ENCODE measurements at places on chromosomes 3 and 15.
A peak's percentile ranks its signal among the peaks of the same experiment; 100 is the strongest.

DNA sequence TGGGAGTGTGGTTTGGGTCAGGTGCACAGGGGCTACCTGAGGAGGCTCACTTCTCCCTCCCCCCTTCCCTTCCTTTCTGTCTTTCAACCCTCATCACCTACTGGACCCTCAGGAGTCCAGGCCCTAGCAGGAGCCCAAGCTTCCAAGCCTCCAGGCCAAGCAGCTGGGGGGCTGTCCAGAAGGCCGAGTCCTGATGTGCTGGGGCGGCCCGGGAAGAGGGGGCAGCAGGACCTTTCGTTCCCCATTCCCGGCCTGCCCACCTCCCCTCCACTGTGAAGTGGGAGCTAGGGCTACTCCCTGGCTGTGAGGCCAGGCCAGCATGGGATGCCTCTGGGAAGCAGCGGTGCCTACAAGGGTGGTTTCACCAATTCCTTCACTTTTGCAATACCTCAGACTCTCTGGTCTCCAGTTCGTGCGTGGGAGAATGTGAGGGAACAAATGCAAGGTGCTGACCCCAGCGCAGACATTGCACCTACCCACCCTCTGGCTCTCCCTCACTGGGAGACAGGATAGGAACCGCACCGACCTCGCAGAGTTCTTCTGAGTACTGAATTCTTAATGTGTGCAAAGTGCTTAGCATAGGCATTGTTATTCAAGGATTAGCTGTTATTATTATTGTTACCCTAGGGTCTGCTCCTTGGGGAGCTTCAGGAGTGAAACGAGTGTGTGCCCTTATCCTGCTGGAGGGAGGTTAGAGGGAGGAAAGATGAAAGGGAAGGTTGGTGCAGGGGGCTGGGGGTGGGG lies 2.5 kb downstream of the EPHB3 start:
- no peak for DNase-seq

DNA sequence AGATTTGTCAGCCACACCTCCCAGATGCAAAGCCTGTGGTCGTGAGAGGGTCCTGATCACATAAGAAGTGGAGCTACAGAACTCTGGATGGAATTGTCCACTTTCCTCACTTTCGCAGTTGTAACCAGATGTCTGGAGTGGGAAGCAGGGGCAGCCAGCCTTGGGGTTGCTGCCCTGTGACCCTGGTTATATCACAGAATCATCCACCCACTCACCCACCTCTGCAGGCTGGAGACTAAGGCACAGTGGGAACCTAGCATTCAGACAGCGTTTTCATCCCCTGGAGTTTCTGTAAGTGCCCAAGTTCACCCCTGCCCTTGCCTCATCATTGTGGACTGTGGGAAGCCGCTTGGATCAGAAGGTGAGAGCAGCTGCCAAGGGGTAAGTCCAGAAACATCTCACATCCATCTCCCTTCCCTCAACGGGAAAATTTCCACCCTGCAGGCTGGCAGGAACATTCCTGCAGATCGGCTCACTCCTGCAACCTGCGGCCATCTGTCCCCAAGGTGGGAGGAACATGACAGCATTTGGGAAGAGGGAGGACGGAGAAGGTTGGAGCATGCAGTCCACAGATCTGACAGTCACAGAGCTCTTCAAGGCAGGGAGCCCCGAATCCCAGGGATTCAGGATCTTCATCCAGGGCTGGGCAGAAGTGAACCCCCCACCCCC lies 2.9 kb upstream of the IQSEC1 start:
- no peak for DNase-seq

DNA sequence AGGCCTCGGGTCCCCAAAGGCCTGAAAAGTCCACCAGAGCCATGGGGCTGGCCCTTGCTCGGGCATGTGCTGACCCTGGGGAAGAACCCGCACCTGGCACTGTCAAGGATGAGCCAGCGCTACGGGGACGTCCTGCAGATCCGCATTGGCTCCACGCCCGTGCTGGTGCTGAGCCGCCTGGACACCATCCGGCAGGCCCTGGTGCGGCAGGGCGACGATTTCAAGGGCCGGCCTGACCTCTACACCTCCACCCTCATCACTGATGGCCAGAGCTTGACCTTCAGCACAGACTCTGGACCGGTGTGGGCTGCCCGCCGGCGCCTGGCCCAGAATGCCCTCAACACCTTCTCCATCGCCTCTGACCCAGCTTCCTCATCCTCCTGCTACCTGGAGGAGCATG lies 1.2 kb downstream of the CYP1A2 start:
- no peak for DNase-seq

- no peak for DNase-seq
Measured at GRCh38 chr3:53190659-53191058, 29.6 kb downstream of the PRKCD start.

- DNase-seq = no peak
Measured at GRCh38 chr15:80999623-81000036, 1.1 kb upstream of the TLNRD1 start.

DNA sequence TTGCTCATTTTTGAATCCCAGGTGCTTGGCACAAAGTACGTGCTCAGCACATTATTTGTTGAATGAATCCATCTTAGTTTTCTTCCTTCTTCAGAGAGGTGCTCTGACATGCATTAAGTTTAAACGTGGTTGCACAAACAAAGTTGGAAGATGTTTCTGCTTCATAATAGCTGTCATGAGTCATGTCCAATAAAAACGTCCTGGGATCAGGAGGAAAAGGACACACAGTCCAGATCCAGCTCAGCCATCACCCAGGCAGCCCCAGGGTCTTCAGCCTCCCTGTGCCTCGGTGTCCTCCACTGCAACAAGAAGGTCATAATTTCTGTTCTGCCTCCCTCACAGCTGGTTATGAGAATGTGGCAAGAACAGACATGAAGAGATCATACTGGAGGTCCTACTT lies 55.4 kb downstream of the CCNL1 start:
- DNase-seq = no peak

DNA sequence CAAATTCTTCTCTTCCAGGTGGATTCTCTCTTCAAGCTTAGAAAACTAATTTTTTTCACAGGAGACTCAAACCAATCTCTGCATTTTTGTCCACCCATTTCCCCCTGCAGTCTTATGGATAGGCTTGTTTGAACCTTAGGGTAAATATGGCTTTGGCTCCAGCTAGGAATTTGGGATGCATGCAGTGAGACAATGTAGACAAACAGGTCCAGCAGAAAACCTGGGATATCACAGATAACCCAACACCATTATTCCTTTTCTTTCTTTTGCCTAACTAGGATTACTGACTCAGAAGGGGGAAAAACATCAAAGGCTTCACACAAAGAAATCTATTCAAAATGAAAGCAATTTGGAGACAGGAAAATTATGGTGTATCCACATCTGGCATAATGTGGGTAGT lies 11.2 kb upstream of the SEMA5B start:
- no peak for DNase-seq

DNA sequence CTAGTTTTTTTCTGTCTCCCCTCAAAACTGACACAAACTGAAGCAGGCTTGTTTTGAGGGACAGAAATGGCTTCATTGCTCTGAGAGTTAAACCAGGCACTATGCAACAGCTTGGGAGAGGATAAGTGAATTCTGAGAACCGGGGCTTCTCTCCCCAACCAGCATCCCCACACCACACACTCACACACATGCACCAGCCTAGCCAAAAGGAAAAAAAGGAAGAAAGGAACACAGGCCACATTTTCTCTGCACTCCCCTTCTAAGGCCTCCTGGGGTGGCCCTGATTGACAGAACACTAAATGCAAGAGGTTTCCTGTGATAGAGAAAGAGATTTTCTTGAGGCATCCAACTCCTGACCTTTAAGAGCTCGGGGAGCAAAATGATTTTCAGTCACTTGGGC lies 177.5 kb downstream of the TLE3 start:
- DNase-seq = no peak

GRCh38 chr3:98454929-98455328 lies 8.1 kb upstream of the OR5K1 start:
- no peak for DNase-seq

DNA sequence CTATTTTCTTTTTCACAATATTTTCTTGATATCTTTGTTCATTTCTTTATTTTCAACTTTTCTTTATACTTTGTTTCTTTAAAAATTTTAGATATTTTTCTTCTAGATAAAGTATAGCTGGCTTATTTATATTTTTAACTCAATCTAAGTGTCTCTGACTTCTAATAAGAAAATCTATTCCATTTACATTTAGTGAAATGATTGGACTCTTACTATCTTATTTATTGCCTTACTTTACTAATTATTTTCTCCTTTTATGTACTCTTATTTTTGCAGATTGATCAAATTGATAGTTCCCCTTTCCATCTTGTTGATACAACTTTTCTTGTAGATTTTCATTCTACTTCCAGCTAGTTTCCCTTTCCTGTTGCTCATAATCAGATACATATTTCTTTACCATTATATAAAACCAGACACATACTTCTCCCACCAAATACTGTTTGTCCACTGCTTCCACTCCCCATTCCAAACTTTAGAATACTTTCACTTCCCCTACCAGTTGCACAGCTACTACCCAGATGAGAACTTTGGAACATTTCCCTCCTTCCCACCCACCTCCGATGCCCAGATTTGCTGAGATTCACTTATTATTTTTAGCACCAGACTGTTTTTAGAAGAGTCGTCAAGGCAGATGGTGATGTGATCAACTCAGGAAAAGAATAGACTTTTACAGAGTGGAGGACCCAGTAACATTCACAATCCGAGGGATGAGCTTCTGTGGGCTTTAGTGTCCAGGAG lies 151.5 kb downstream of the LIPC start:
- DNase-seq = no peak

DNA sequence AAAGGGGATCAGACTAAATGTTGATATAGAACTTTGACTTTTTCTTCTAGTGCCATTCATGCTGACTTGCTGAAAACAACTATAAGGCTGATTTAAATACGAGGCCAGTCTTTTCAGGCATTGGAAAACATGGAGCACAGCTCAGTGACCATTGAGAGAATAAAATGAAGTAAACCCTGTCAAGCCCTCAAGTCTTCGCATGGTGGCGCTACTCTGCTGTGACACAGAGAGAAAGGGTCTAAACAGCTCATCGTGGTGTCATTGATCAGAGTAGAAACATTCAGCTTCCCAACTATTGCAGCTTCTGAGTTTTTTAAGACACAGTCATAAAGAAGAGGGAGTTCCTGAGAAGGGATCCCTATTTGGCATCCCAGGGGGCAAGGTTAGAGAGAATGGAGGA lies 716.2 kb downstream of the DIPK2A start:
- DNase-seq = no peak

DNA sequence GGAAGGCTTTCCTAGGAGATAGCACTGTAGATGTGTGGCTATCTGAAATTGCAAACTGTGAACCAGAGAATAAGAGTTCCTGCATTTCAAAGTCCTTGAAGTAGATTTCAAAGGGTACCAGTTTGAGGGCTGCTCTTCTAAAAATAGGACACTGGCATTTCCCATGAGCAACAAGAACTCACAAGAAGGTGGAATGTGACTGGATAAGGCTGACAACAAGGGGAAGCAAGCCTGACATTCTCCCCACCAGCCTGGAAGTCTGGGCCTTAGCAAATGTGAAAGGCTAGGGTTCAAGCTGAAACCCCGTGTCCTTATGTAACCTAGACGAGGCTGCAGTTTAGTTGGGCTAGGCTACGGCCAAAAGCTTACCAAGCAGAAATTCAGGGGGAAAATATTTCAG lies 18.7 kb upstream of the TJP1 start:
- no peak for DNase-seq

- no peak for DNase-seq
Measured at GRCh38 chr3:51709004-51709420, 2.1 kb downstream of the GRM2 start.

- DNase-seq = peak; percentile 90
Measured at GRCh38 chr15:80058851-80059785, at the start of gene ZFAND6. ZFAND6 (plus strand) TSS chr15:80059676; CDS start chr15:80120345, 60,669 bp downstream.

- no peak for DNase-seq
Measured at GRCh38 chr15:74038707-74039655, 43.4 kb downstream of the GOLGA6A start.

- no peak for DNase-seq
Measured at GRCh38 chr3:156606729-156607128, 51.8 kb upstream of the SSR3 start.

GRCh38 chr3:30768046-30768445 lies 126.4 kb downstream of the GADL1 start:
- DNase-seq = no peak

- no peak for DNase-seq
Measured at GRCh38 chr15:26661748-26662147, 111.1 kb downstream of the GABRB3 start.

GRCh38 chr15:57866149-57866736 lies 159.7 kb downstream of the POLR2M start:
- no peak for DNase-seq

GRCh38 chr3:15291589-15292541 lies 40.5 kb downstream of the SH3BP5 start:
- DNase-seq = no peak

- DNase-seq = no peak
Measured at GRCh38 chr3:126348308-126348920, 8.8 kb downstream of the KLF15 start.

DNA sequence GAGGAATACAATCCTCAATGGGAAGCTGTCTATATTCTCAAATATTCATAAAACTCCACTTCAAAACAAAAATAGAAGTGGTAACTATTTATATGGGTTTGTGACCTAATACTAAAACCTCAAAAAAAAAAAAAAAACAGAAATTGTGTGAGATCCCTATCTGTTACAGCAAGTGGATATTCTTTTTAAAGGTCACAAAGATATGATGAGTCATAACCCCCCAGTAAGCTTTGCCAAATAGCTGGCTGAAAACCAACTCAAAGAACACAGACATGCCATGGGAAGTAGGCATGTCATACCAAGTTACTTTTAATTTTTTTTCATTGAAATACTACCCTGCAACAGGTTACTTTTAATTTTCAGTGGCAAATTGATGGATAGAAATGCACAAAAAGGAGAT lies 62.5 kb downstream of the CBLB start:
- no peak for DNase-seq

GRCh38 chr15:42101861-42102260 lies 7.5 kb upstream of the PLA2G4D start:
- DNase-seq = no peak

DNA sequence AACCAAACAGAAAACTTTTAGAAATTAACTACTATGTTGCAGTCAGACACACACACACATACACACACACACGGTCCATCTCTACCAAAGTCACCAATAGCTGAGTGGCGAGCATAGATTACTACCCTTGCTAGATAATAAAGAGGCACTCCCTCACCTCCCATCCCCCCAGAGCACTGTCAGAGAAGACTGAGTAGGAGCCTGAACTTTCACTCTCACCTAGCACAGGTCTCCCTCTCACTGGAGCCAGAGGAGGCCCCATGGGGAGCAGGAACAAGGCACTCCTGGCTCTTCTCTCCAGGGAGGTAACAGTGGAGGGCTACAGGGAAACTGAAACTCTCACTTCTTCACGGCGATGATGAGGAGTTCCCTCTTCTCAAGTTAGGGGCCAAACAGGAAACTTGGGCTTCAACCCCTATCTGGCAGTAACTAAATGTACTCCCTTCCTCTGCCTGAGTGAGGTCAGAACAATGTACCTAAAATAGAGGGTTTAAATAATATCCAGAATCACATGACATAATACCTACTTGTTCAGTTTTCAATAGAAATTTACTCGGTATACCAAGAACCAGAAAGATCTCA lies 975.3 kb upstream of the GBE1 start:
- DNase-seq = no peak

- no peak for DNase-seq
Measured at GRCh38 chr3:24048843-24049242, 103.8 kb downstream of the NR1D2 start.

GRCh38 chr3:110494728-110495127 lies 576.9 kb upstream of the NECTIN3 start:
- DNase-seq = no peak

Data from anterior cingulate cortex (tissue), 58 donors.